Activated CD8-positive, alpha-beta T cell treated with anti-CD3 and anti-CD28 coated beads for 36 hours (primary cell): ENCODE measurements at places on chromosomes 5 and 9.

DNA sequence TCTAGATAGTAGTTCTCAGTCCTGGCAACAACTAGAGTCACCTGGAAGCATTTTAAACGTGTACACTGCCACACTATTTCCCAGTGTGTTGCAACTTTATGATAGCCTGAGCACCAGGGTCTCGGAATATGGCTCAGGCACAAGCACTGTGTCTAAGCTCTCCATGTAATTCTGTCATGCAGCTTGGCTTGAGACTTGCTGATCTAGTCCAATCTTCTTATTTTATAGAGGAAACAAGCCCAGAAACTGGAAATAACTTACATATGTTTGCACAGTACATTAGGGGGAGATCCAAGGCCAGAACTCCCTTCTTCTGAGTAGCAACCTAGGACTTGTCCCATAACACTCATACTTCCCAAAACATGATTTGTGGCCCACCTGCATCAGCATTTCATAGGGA, 49.1 kb downstream of the SH3TC2 start:
- no peak for DNase-seq

DNA sequence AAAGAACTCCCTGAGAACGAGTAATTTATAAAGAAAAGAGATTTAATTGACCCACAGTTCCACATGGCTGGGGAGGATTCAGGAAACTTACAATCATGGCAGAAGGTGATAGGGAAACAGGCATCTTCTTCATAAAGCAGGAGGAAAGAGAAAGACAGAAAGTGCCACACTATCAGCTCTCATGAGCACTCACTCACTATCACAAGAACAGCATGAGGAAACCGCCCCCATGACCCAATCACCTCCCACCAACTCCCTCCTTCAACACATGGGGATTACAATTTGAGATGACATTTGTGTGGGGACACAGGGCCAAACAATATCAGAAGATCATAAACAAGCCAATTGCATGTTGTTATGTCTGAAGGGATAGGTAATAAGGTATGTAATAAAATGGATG, 935.9 kb upstream of the COX7C start:
- no peak for DNase-seq

DNA sequence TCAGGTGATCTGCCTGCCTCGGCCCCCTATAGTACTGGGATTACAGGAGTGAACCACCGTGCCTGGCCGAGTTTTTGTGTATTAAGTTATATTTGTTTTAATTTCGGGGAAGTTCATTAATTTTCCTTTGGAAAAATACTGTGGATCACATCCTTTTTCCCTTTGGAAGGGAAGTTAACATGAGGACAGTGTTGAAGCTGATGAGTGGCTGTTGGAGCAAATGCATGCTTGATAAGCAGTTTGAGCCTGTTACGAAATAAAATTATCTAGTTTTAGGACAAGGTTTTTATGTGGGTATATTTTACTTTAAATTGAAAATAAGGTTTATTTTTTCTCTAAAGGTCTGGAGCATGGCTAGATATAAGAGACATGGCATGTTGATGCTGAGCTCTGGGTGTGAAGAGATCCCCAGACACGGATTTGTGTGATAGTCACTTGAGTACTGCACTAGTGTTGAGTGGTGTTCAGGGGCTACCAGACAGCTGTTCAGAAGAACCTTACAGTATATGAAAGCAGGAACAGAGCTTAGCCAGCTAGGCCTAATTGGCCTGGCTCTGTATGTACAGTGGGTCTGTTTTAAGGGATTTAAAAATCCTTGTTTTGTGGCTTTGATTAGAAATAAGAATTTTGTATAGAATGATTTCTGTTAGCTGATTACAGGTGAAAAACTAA, 17.4 kb downstream of the LMNB1 start:
- DNase-seq = no peak

DNA sequence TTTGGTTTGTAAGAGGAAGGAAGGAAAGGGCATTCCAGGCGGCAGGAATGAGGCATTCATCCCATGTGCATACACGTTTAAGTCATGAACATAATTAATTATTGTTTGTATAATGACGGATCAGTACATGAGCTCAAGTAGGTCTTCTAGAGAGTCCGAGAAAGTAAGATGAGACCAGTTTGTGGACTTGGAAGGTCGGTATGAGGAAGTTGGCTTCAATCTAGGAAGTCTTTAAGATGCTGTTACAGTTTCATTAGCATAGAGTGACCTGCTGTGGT, 2.1 kb downstream of the GTF3C4 start:
- no peak for DNase-seq

- DNase-seq = no peak
These were observed 38.9 kb downstream of the NRG2 start for GRCh38 chr5:140004174-140004573.

- no peak for DNase-seq
These were observed 74.1 kb downstream of the IPO11 start for GRCh38 chr5:62486672-62487071.

- no peak for DNase-seq
These were observed 57.9 kb downstream of the DIAPH1 start for GRCh38 chr5:141560725-141561483.

- no peak for DNase-seq
These were observed 759.4 kb upstream of the C9orf72 start for GRCh38 chr9:28332648-28333047.

GRCh38 chr5:123855609-123856008, 343.6 kb downstream of the CSNK1G3 start:
- no peak for DNase-seq
